ENCODE measurements at places on chromosomes 13 and 19.

- peaks cover 24% of the 10 kb centered on the region for H3K4me1 ChIP-seq
- no peak overlapping the region for H3K4me3 ChIP-seq
- H3K27me3 ChIP-seq, result no peaks in the 10 kb centered on the region
- H3K36me3 ChIP-seq, result peaks cover 5% of the 10 kb centered on the region
- DNase-seq, result no peak
These were observed 4.9 kb downstream of the MBNL2 start for GRCh38 chr13:97226788-97227627.

GRCh38 chr13:29503041-29503837 is 92.2 kb downstream of the SLC7A1 start:
- DNase-seq, result peak; percentile 27
- H3K4me1 ChIP-seq, result no peaks in the 10 kb centered on the region
- no peak overlapping the region for H3K4me3 ChIP-seq

DNA sequence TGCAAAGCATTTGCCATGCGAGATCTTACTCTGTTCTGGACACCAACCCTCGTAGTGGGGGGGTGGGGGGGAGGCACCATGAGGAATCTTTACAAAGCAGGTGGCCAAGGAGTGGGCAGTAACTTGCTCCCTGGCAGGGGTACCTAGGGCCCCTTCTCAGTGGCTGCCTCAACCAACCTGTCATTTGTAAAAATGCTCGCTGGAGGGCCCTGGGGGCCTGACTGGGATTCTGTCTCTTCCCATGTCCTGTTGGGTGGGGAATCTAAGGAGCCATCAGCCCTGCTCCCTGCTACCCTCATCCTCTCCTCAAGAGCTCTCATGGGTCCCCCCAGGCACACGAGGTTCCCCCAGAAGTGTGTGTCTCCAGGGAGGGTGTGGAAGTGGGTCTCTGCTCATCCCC is 1.5 kb downstream of the KCNN1 start:
- no peak for DNase-seq
- no peak overlapping the region for H3K27ac ChIP-seq
- no peaks in the 10 kb centered on the region for H3K36me3 ChIP-seq
- no peak overlapping the region for H3K4me3 ChIP-seq
- H3K4me1 ChIP-seq, result no peaks in the 10 kb centered on the region

DNA sequence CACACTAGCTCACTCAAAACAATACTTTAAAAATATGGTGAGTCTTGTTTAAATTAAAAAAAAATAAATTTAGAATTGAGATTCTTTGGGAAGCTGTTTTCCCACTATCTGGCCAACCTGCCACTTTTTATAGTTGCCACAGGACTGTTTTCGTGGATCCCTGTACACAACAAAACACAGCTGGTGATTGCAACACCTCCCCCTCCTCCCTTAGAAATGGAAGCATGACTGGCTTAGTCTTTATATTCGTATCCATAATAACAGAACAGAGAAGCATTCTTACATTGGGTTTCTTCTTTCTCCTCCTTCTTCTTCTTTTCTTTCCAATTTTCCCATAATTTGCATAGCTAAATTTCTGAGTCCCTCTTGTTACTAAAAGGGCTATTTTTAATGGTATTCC is 79.5 kb upstream of the GJB6 start:
- no peak overlapping the region for H3K4me3 ChIP-seq
- no peaks in the 10 kb centered on the region for H3K36me3 ChIP-seq
- peaks cover 21% of the 10 kb centered on the region for H3K27me3 ChIP-seq
- no peak overlapping the region for H3K27ac ChIP-seq

GRCh38 chr19:47096721-47097120 is 16.9 kb downstream of the ZC3H4 start:
- H3K36me3 ChIP-seq, result peaks cover 18% of the 10 kb centered on the region
- H3K27ac ChIP-seq, result no peak overlapping the region
- no peak for DNase-seq
- no peaks in the 10 kb centered on the region for H3K27me3 ChIP-seq

DNA sequence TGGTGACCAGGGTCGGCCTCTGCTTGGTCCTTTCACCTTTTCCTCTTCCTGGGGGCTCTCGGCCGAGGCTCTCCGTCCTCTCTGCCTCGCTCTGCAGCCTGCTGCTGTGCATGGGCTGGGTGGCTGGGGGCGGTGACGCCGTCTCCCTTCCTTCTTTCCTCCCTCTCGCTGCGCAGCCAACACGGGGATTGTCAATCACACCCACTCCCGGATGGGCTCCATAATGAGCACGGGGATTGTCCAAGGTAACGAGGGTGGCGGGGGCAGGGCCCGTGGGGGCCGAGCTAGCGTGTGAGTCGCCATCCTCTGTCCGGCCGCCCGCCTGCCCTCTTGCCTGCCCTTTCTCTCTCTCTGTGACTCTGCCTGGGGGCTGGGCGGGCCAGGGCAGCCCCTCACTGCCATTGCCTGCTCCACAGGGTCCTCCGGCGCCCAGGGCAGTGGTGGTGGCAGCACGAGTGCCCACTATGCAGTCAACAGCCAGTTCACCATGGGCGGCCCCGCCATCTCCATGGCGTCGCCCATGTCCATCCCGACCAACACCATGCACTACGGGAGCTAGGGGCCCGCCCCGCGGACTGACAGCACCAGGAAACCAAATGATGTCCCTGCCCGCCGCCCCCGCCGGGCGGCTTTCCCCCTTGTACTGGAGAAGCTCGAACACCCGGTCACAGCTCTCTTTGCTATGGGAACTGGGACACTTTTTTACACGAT is 7.1 kb downstream of the YIPF2 start:
- H3K4me1 ChIP-seq, result no peaks in the 10 kb centered on the region
- H3K27ac ChIP-seq, result no peak overlapping the region
- no peak for DNase-seq
